T47D (cell line): ENCODE measurements at places on chromosomes 6 and 20.
A peak's percentile ranks its signal among the peaks of the same experiment; 100 is the strongest.

DNA sequence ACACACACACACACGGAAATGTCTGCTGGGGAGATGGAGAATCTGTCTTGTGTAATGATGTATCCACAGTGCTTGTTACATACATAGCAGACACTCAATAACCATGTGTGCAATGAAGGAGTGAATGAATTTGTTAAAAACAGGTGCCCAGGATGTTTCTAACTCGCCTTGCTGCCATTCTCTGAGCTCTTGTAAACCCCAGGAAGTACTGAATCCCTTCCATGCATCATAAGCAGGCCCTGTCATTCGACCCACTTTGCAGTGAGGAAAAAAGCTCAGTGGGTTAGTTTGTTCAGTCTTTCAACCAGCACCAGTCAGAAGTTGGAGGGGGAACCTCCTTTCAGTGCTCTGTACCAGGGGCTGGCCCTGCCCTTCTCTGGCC is 1.4 kb upstream of the KCNK5 start:
- no peak for DNase-seq

DNA sequence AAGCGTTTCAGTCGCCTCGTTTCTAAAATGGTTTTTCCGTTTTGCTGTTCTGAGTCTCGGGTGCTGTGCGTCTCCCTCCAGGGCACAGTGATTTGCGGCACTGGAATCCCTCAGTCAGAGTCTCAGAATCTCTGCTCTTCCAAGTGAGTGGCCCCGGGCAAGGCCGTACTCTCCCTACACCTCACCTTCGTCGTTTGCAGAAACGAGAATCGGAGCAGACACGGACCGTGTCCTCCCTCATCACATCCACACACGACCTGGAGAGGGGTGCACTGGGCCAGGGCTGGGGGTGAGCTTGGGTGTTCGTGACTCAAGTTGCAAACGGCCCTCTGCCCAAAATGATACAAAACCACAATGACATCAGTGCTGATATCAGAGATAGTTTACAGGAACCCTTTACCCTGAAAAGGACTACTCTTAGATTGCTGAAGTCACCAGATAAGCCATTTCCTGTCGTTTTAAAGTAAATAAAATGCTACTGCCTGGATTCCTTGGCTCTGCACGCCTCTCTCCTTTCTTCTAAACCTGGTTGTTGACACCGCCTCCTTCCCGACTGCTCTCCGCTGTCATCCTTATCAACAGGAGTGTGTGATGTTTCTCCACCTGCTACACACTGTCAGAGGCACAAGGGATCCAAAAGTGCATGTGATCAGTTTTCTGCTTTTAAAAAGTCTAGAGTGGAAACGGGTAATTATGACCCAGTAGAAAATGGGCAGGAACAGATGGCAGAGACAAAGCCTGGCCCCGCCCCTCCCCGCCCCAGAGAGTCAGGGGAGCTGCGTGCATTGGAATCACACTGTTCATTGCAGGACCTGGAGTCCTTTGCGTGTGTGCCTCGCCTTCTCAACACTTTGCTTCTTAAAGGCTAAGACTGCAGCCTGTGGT is 38.4 kb downstream of the KIF25 start:
- DNase-seq, result peak; percentile 44

DNA sequence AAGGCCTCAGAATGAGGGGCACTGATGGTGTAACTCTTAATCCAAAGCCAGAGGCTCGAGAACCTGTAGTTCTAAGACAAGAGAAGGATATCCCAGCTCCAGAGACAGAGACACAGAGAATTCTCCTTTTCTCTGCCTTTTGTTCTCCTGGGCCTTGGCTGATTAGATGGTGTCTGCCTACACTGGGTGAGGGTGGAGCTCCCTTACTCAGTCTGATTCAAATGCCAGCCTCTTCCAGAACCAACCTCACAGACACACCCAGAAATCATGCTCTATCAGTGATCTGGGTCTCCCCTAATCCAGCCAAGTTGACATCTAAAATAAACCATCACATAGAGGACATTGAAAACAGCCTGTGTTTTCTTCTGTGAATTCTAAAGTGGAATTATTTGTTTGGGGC is 68.0 kb upstream of the SMIM28 start:
- no peak for DNase-seq

DNA sequence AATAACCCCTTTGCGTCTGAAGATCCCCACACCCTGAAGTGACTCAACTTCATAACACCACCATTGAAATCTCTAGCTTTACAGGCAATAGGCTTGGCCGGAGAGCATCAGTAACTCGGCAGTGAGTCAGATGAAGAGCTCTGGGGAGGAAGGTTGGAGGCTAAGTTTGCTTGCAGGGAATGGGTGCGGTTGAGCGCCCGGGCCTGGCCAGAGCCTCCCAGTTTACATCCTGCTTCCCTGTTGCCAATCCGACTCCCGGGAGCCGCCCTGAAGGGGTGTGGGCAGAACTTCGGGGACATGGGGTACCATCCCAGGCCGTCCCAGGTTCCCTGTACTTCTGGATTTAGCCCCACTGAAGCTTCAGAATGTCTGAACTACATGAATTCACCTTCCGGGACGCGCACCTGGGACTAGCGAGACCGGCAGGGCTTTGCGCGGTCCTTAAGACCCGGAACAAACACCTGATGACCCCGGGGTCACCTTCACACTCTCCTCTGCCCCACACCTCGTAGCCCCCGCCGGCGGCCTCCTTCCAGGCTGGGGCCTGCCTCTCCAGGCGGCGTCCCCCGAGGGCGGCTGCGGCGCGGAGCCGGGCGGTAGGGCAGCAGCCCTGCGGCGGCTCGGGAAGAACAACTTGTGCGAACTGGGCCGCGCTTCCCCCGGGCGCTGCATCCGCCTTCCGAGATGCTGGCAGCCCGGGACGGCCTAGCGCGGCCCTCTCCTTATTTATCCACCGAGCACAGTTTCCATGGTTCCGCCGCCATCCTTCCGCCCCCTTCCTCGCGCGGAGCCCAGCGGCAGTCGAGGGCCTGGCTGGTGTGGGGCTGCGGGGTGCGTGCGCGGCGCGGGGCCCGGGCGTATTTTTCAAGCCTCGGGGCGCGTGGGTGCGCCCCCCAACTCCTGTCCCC is 56.6 kb upstream of the RREB1 start:
- peak; percentile 40 for DNase-seq

- DNase-seq, result peak; percentile 94
Measured at GRCh38 chr20:62900052-62900691, 26.1 kb downstream of the DIDO1 start.

- no peak for DNase-seq
Measured at GRCh38 chr6:53616450-53617357, 48.9 kb downstream of the KLHL31 start.

GRCh38 chr6:106247293-106247692 is 78.3 kb downstream of the ATG5 start:
- DNase-seq, result no peak

DNA sequence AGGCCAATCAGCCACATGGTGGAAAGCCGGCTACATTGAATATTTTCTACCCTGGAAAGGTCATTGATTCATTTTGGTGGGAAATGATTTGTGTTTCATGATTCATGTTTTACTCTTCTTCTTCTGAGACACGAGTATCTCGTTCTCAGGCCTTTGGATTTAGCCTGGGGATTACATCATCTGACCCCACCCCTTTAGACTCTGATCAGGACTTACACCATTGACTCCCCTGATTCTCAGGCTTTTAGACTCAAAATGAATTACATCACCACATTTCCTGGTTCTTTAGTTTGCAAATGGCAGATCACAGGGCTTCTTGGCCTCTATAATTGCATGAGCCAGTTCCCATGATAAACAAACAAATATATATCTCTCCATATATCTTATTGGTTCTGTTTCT is 228.8 kb downstream of the ADGRG6 start:
- no peak for DNase-seq

DNA sequence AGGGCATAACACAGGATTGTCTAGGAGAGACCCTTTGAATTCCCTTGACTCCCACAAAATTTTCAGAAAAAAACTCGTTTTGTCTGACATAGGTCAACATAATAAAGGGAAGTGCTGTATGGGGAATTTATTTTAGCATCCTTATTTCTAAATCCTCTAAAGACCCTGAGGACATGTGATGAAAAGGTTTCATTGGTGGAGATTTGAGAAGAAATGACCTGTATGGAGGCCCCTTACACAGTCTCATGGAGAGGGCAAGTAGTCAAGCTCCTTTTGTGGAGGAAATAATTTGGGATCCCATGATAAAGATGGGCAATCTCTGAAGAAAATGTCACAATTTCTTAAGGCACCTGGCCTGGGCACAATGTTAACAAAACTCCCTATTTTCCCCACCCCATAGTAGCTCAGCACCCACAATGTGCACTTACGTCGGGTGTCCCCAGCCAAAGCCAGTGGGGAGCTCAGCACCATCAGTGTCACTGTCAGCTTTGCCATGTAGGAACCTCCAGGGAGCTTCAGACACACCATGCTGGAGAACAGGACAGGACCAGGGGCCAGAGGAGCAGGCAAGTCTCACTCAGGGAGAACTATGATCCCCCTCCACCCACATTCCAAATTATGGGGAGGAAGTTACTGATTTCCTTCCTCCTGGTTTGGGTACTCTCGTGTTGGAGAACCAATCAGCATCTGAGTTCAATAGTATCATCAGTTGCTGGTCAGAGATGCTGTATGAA is at the start of gene HLA-DRB5:
Gene HLA-DRB5, minus strand, starts transcription at position 591 of the 734 bp plus-strand sequence. Its CDS starts 63 bp downstream, at position 528.
- peak; percentile 35 for DNase-seq

GRCh38 chr6:10223841-10224240 is 191.0 kb downstream of the TFAP2A start:
- no peak for DNase-seq

DNA sequence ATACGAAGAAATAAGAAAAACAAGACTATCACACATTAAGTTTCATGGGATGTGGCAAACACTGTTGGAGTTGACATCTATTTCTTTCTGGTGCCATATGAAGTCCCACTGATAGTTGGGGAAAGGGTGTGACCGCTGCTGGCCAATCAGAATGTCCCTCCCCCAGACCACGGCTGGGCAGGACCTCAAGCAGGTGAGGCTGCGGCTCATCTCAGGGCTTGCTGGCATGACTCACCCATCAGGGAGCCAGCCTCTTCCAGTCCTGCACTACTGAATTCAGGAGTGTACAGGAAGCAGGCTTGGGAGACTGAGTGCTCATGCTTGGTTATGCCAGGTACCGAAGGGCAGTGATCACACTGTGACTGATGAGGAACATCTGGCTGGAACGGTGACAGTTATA is 18.9 kb downstream of the PREP start:
- no peak for DNase-seq

GRCh38 chr6:28940294-28940857 is 16.6 kb upstream of the TRIM27 start:
- peak; percentile 88 for DNase-seq
